ENCODE measurements at places on chromosomes 2 and 18. TPM values are rescaled to one million over a fixed set of nuclear protein-coding genes. Genes with fewer than 3 reads are reported as not detected.

Gene MEP1B
- total RNA-seq = not detected

Gene PDE11A
- total RNA-seq = not detected

DNA sequence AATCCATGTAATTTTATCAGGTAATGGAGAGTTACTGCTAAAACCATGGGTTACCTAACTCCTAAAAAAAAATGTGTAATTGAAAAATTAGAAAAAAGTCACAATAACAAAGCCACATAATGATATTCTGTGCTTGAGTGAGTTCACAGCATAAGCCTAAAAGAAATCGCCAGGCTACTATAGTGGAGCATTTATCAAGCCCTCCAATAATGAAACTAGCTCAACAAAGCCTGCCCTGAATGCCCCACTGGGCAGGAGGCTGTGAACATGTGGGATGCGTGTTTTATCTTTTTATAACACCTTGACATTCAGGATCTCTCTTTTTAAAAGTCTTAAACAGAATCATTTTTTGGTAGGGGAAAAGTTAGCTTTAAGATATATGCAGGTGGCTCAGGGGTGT is 86.3 kb downstream of the KCTD18 start:
- H3K27me3 ChIP-seq = no peaks in the 10 kb centered on the region
- peaks cover 15% of the 10 kb centered on the region for H3K4me1 ChIP-seq
- H3K36me3 ChIP-seq = peaks cover 42% of the 10 kb centered on the region
- no peak for DNase-seq
- H3K27ac ChIP-seq = no peak overlapping the region

GRCh38 chr2:240601831-240602160 is 15.3 kb downstream of the CAPN10 start:
- H3K4me1 ChIP-seq = no peaks in the 10 kb centered on the region
- H3K4me3 ChIP-seq = no peak overlapping the region
- H3K27me3 ChIP-seq = no peaks in the 10 kb centered on the region
- H3K27ac ChIP-seq = no peak overlapping the region
- H3K36me3 ChIP-seq = peaks cover 2% of the 10 kb centered on the region

- H3K27me3 ChIP-seq = peaks cover 4% of the 10 kb centered on the region
- H3K4me3 ChIP-seq = no peak overlapping the region
- DNase-seq = no peak
- no peak overlapping the region for H3K27ac ChIP-seq
- no peaks in the 10 kb centered on the region for H3K36me3 ChIP-seq
Measured at GRCh38 chr2:44148999-44149398, 19.7 kb upstream of the PPM1B start.

DNA sequence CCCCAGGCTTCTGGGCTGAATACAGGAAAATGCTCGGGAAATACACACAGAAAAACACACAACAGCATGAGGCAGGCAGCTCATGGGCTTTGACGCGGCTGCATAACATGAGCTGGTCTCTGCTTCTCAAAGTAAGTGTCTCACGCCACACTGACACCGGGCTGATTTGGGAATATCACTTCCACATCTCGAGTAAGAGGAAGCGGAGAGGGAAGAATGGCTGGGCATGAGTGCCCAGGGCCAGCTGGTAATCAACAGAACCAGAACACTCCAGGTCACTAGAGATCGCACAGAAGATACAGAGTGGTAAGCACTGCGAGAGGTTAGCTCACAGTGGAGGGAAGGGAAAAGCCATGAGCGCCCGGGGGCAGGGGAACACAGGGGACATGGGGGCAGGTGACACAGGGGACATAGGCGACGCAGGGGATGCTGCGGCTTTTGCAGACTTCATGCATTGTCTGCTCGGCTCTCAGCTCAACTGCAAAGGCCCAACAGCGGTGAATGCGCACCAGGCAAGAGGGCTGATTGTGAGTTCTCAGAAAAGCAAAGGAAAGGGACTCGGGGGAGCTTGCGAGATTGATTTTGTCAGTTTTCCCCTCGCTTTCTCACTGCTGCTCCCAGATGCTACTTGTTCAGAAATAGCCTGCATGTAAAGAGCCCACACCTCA is 141.4 kb downstream of the MBP start:
- no peak overlapping the region for H3K4me3 ChIP-seq
- H3K27me3 ChIP-seq = peaks cover 10% of the 10 kb centered on the region
- peaks cover 4% of the 10 kb centered on the region for H3K4me1 ChIP-seq
- H3K36me3 ChIP-seq = no peaks in the 10 kb centered on the region

DNA sequence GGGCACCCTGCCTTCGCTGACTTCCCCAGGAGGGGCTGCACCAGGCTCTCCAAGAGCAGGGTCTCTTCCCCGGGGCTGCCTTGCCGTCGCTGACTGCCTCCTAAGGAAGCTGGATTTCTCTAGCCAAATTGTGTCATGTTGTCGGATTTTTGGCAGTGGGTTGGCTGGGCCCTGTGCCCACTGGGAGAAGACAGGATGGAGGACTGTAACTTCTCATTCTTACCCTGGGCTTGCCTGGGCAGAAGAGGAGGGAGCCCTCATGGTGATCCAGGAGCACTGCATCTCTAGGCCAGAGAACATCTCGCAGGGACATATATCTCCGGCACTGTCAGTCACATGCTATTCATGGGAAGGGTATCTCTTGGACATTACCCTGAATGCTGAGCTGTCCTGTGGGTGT is 6.3 kb downstream of the MYO7B start:
- DNase-seq = no peak
- peaks cover 37% of the 10 kb centered on the region for H3K27me3 ChIP-seq
- H3K4me1 ChIP-seq = no peaks in the 10 kb centered on the region
- H3K4me3 ChIP-seq = no peak overlapping the region
